Sigmoid colon (tissue), 7 donors: ENCODE measurements at places on chromosomes 12 and 14. TPM values are rescaled to one million over a fixed set of nuclear protein-coding genes. Genes with fewer than 3 reads are reported as not detected.

RNFT2 gene
- 1.2 TPM for polyA plus RNA-seq

EEF1AKMT3 gene
- 8.4 TPM for polyA plus RNA-seq

TSPAN11 gene
- 7.8 TPM for polyA plus RNA-seq

COQ5 gene
- polyA plus RNA-seq, result 38.4 TPM

DNAJC22 gene
- polyA plus RNA-seq, result 4.6 TPM

FOXG1 gene
- polyA plus RNA-seq, result 0.03 TPM

GNG2 gene
- polyA plus RNA-seq, result 18.4 TPM

CMA1 gene
- polyA plus RNA-seq, result 1.2 TPM

NGB gene
- not detected for polyA plus RNA-seq

KRT74 gene
- not detected for polyA plus RNA-seq

KLRB1 gene
- 3.6 TPM for polyA plus RNA-seq

LRRC9 gene
- not detected for polyA plus RNA-seq

NOVA1 gene
- polyA plus RNA-seq, result 0.69 TPM

FAM90A1 gene
- 0.41 TPM for polyA plus RNA-seq

EPS8 gene
- polyA plus RNA-seq, result 65.5 TPM

GUCY2C gene
- 26.9 TPM for polyA plus RNA-seq

TOMM20L gene
- not detected for polyA plus RNA-seq

PROX2 gene
- polyA plus RNA-seq, result 0.01 TPM

LHX5 gene
- not detected for polyA plus RNA-seq

FGF23 gene
- not detected for polyA plus RNA-seq

AQP6 gene
- polyA plus RNA-seq, result not detected

CMTM5 gene
- not detected for polyA plus RNA-seq
